H9 (cell line): ENCODE measurements at places on chromosomes 16 and 17. TPM values are rescaled to one million over a fixed set of nuclear protein-coding genes. Genes with fewer than 3 reads are reported as not detected.

Gene BRICD5
- total RNA-seq = 10.8 and 11.9 TPM in 2 replicates

Gene IRX5
- 0.26 and 0.59 TPM in 2 replicates for total RNA-seq

Gene IRX6
- total RNA-seq = not detected in 2 replicates

Gene FSCN2
- 1.0 and 1.6 TPM in 2 replicates for total RNA-seq

Gene ARL5C
- total RNA-seq = not detected in 2 replicates

Gene SLFN14
- not detected in 2 replicates for total RNA-seq

Gene BCL7C
- 17.5 and 18.3 TPM in 2 replicates for total RNA-seq

Gene FAM20A
- total RNA-seq = 33.5 and 34.4 TPM in 2 replicates

Gene CLN3
- 21.3 and 21.4 TPM in 2 replicates for total RNA-seq

Gene NPIPA5
- total RNA-seq = 4.8 and 5.2 TPM in 2 replicates

Gene CDC6
- total RNA-seq = 131 and 141 TPM in 2 replicates

Gene CDYL2
- 4.2 and 5.4 TPM in 2 replicates for total RNA-seq

Gene PYDC1
- total RNA-seq = 0.70 and 2.1 TPM in 2 replicates

Gene ZNF688
- 4.3 and 4.5 TPM in 2 replicates for total RNA-seq

Gene ZNF469
- total RNA-seq = 4.4 TPM in 2 replicates

Gene CRLF3
- total RNA-seq = 18.1 TPM in 2 replicates

Gene CRHR1
- 0.42 and 0.52 TPM in 2 replicates for total RNA-seq

Gene C1QL1
- 6.0 and 6.4 TPM in 2 replicates for total RNA-seq

Gene ZDHHC1
- 3.0 and 3.7 TPM in 2 replicates for total RNA-seq

Gene KLHL10
- 0.22 and 0.46 TPM in 2 replicates for total RNA-seq

Gene CACNG5
- 1.2 and 1.6 TPM in 2 replicates for total RNA-seq

Gene HBQ1
- 3.5 and 4.4 TPM in 2 replicates for total RNA-seq

Gene PRSS36
- total RNA-seq = 0.66 and 0.72 TPM in 2 replicates

Gene STAC2
- total RNA-seq = 1.5 and 2.5 TPM in 2 replicates

Gene DOC2A
- 10.2 and 12.2 TPM in 2 replicates for total RNA-seq

Gene TBC1D3C
- total RNA-seq = not detected in 2 replicates

Gene CXCL16
- 4.2 and 4.5 TPM in 2 replicates for total RNA-seq

Gene BEAN1
- total RNA-seq = 0.24 TPM in 1 of 2 replicates, not detected in the other

Gene SGCA
- total RNA-seq = 0.24 TPM in 1 of 2 replicates, not detected in the other

Gene GLP2R
- total RNA-seq = not detected in 2 replicates

Gene C16orf46
- total RNA-seq = 0.86 and 2.0 TPM in 2 replicates

Gene GAS2L2
- total RNA-seq = not detected in 2 replicates

Gene CD300E
- not detected in 2 replicates for total RNA-seq

Gene ZMYND15
- 0.42 and 0.44 TPM in 2 replicates for total RNA-seq

Gene LPO
- total RNA-seq = 0.11 and 0.17 TPM in 2 replicates

Gene TMC8
- total RNA-seq = 1.0 and 1.9 TPM in 2 replicates

Gene NPIPB2
- 5.7 and 12.5 TPM in 2 replicates for total RNA-seq

Gene C16orf54
- not detected in 2 replicates for total RNA-seq

Gene HOXB3
- total RNA-seq = not detected in 2 replicates

Gene TVP23A
- total RNA-seq = 3.0 and 3.1 TPM in 2 replicates

Gene LGALS9B
- not detected in 2 replicates for total RNA-seq

Gene SLX4
- total RNA-seq = 9.9 and 10.0 TPM in 2 replicates

Gene PRSS33
- total RNA-seq = not detected in 2 replicates

Gene EPOP
- total RNA-seq = 5.9 and 6.1 TPM in 2 replicates

Gene KRTAP2-1
- not detected in 2 replicates for total RNA-seq

Gene SEPTIN1
- 1.4 and 2.5 TPM in 2 replicates for total RNA-seq

Gene MAP3K14
- 7.6 and 7.8 TPM in 2 replicates for total RNA-seq

Gene KRTAP9-4
- not detected in 2 replicates for total RNA-seq

Gene GJD3
- not detected in 2 replicates for total RNA-seq

Gene MSI2
- total RNA-seq = 82.6 and 98.5 TPM in 2 replicates

Gene NPW
- 7.1 and 10.2 TPM in 2 replicates for total RNA-seq
